ENCODE measurements at places on chromosomes 11 and 22. TPM values are rescaled to one million over a fixed set of nuclear protein-coding genes. Genes with fewer than 3 reads are reported as not detected.

DNA sequence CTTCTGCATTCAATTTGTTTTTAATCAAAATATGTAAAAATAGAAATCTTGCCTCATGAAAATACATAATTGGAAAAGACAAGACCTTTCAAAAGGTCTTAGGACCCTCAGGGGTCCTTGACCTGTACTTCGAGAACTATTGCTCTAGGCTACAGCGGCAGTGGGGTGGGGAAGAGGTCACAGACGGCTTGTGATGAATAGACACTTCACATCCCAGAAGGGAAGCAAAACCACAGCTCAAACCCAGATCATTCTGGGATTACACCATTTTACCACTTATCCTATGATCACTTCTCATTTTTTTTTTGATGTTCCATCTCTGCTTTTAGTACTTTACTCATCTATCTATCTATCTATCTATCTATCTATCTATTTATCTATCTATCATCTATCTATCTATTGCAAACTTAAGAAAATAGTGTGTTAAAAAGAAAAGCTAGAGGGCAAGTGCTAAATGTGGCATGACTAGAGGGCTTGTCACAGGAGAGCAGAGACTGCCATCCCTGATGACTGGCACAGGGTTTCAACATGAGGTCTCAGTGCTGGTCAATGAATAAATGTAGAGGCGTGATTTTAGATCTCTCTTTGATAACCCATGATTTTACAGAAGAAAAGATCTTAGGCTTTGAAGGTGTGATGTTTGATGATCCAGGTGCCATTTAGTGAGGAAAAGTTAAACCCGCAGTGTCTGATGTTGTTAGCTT, 37.1 kb downstream of the RNF141 start:
- no peak for DNase-seq

DNA sequence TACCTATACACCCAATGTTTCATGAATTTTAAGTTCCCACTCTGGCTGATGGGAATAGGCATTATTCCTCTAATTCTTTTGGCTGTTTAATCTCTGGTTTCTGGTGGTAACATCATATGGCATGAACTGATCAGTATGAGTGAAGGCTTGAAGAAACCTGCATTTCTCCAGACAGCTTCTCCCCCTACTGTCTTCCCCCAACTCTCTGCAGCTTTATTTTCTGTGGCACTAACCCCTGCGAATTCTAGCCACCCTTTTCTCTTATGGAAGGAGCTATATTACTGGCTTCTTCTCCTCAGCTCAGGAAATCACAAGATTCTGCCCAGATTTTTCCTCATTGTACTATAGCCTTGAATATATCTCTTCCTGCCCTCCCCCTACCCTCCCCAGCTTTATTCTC, 57.1 kb downstream of the CASP12 start:
- DNase-seq: no peak

GRCh38 chr11:29657709-29658108, 359.1 kb downstream of the KCNA4 start:
- DNase-seq: no peak

- no peak for DNase-seq
Measured at GRCh38 chr22:25137577-25138525, 61.8 kb upstream of the CRYBB3 start.

DNA sequence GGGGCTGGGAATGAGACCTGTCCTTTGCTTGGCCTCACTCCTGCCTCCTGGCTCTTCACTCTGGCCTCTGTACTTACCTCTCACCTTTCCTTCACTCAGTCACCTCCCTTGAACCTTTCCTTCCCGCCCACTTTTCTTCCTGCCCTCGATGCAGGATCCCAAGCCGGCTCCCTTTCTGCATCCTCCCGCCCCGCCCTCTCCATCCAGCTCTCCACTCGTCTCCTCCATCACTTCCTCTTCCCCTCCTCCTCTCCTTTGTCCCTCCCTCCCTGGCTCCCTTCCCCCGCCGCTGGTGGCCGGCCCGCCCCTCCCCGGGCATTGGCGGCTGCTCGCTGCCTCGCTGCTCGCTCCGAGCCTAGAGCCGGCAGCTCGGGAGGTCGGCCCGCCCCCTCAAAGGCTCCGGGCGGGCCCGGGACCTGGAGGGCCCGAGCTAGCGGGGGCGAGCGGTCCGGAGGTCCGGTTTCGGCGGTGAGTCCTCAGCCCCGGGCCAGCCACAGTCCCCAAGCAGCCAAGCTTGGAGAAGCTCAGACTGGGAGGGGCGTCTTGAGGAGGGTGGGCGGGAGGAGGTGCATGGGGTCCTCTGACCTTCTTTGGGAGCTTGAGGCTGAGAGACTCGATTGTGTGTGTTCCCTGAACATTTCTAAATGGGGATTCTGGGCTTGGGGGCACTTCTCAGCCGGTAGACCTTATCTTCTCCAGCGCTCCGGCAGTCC, 13.8 kb downstream of the PHLDB1 start:
- no peak for DNase-seq

- no peak for DNase-seq
Measured at GRCh38 chr11:109821511-109821910, 271.7 kb upstream of the ZC3H12C start.

- DNase-seq: no peak
Measured at GRCh38 chr11:18452927-18453326, 2.7 kb upstream of the LDHAL6A start.

DNA sequence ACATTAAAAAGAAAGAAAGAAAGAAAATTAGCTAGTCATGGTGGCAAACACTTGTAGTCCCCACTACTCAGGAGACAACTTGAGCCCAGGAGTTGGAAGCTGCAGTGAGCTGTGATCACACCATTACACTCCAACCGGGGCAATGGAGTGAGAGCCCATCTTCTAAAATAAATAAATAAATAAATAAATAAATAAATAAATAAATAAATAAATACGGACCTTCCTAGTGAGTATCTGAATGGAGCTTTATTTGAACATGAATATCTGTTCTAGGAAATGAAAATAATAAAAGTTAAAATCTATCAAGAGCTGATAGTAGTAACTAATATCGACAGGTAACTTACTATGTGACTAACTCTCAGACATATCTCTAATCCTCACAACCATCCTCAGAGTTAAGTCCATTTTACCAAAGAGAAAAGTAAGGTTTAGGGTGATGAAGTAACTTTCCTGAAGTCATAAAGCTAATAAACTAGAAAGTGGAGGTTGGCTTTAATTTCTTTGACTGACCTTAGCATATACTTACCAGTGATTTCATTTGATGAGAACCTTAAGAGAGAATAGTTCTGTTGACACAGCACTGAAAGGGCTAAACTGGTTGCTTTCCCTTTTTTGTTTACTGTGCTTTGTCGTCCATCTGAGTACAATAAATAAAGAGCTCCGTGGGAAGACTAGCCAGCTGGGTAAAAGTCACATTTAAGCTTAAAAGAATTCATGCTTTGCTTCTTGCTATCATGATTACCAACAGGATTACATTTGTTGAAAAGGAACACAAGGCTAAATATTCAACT, 22.4 kb downstream of the ENTHD1 start:
- no peak for DNase-seq

- DNase-seq: no peak
Measured at GRCh38 chr11:60867871-60868681, 734 bp downstream of the ZP1 start.

GRCh38 chr11:66239998-66240780, 28.2 kb upstream of the RAB1B start:
- DNase-seq: no peak

- no peak for DNase-seq
Measured at GRCh38 chr22:29762263-29762662, 4.5 kb downstream of the ZMAT5 start.

DNA sequence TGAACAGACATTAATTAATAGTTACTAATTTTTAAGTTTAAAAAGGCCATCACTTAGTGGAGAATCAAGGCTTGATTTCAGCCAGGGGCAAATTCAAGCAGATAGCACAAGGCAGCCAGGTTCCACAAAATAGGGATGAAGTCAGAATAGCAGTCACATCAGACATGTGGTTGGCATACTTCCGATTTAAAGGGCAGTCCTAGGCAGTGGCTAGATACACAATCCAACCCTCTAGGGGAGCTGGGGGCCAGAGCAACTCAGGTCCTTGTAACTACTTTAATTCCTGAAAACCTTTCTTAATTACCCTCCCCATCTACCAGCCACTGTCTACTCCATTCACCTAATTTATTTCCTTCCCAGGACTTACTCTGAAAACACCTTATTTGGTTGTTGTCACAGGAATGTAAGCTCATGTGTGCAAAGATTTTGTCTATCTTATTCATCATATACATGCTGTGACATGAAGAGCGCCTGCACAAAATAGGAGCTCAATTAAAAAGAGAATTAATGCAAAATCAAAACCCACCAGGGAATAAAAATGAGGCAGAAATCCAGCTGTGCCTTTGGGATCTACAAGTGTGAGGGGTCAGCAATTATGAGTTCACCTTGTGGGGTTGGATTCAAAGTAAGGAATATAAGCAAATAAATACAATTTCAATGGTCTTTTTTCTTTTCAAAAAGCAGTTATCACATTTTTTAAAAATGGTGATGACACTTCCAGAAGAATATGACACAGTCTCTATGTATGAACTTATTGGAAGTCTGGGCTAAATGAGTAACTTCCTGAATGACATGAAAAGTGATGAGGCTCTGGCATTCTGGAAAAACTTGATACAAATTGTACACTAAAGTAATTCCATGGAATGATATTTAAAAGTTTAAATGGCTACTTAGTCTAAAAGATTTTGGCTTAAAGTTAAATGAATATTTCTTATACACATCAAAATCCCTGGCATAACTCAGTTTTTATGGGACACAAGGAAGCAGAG, 53.8 kb downstream of the COPB1 start:
- no peak for DNase-seq

GRCh38 chr22:25100948-25101347, 98.7 kb upstream of the CRYBB3 start:
- DNase-seq: no peak

GRCh38 chr22:44245438-44245837, 64.7 kb downstream of the PARVG start:
- no peak for DNase-seq

- DNase-seq: no peak
Measured at GRCh38 chr11:112958670-112959069, 2.5 kb upstream of the NCAM1 start.

DNA sequence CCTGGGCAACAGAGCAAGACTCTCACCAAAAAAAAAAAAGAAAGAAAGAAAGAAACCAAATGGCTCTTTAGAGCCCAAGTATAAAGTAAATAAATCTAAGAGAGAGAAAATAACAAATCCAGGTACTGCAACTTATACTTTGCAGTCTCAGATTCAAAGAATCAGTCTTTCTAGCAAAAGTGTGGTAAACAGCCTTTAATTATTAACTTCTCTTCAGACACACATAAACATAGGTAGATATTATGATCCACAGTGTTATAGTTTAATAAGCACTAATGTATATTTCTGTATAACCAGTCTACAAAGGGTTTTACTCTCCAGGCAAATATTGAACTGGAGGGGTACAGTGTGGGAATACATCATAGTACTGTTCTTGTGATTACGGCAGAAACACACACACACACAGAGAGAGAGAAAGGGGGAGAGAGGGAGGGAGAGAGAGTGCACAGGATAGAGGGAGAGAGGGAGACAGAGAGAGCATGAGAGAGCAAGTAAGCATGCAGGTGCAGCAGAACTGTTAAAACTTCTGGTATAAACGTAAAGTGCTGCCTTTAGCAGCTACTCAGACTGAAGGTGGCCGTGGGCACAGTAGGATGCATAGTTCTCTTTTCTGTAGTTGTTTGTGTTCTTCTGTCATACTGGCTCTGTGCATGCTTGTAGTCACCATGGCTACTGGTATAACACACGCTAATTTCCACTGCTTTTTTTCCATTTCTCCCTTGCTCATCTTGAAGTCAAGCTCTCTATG, 32.3 kb downstream of the MTMR2 start:
- DNase-seq: no peak

DNA sequence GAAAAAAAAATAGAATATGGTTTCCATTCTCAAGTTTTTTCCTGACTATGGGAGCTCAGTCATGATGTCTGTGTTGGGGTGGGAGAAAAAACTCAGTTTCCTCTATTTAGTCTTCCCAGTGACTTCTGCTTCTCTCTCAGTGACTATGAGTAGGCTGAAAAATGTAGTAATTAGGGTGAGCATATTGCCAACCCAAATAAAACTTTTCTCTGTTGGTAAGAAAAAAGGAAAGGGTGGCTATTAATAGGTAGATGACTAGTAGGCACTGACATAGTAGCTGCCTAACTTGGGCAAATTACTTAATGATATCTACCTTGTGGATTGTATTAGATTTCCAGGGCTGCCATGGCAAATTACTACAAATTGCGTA, 34.2 kb upstream of the BIRC3 start:
- no peak for DNase-seq

GRCh38 chr22:42217019-42217751, 53.3 kb downstream of the TCF20 start:
- DNase-seq: no peak

- DNase-seq: no peak
Measured at GRCh38 chr11:27022659-27023251, 17.9 kb upstream of the BBOX1 start.

- DNase-seq: no peak
Measured at GRCh38 chr11:64609436-64610047, 18.5 kb downstream of the SLC22A12 start.

DNA sequence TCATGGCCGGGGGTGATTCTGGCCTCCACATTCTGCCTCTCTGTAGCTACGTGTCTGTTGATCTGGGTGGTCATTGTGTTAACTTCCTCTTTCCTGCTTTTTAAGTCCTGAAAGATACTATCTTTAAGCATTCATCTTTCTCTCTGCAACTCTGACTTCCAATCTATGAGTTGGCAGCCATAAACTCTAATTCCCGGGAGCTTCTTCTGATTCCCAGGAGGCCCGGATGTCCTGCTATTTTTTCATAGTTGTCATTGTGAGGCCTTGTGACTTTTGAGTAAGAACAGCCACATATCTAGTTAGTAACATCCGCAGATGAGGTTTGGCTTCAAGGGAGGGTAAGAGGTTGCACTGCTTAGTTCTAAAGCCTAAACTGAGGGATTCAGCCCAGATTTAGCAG, 107.8 kb downstream of the SYN3 start:
- DNase-seq: no peak

GRCh38 chr11:1300569-1301187, 8.8 kb downstream of the TOLLIP start:
- DNase-seq: no peak

GRCh38 chr22:48690583-48691317, 1136.9 kb downstream of the BRD1 start:
- no peak for DNase-seq

GRCh38 chr11:63682066-63683021, 1.0 kb downstream of the RTN3 start:
- no peak for DNase-seq

- no peak for DNase-seq
Measured at GRCh38 chr22:48973694-48974041, 854.0 kb downstream of the BRD1 start.

GRCh38 chr11:36264011-36264972, 24.9 kb downstream of the COMMD9 start:
- no peak for DNase-seq

GRCh38 chr11:63520606-63521170, 14.8 kb downstream of the LGALS12 start:
- no peak for DNase-seq

- DNase-seq: no peak
Measured at GRCh38 chr22:25564979-25565677, 653 bp downstream of the GRK3 start.

- no peak for DNase-seq
Measured at GRCh38 chr11:2527621-2528291, 82.9 kb downstream of the KCNQ1 start.

Gene CCDC73
- total RNA-seq: 0.18 TPM

Gene WT1
- not detected for total RNA-seq

Gene PHETA2
- total RNA-seq: 14.5 TPM

Gene PRR33
- total RNA-seq: not detected

Gene TRIM3
- 13.5 TPM for total RNA-seq

Gene PNPLA3
- not detected for total RNA-seq

Gene SLC22A25
- total RNA-seq: 0.29 TPM

Gene OR10D3
- not detected for total RNA-seq

Gene MED15
- total RNA-seq: 47.9 TPM

Gene HIPK3
- total RNA-seq: 64.2 TPM
